ENCODE measurements at places on chromosomes 11 and 22.
A peak's percentile ranks its signal among the peaks of the same experiment; 100 is the strongest.

- no peak for DNase-seq
These were observed 1630.8 kb upstream of the TENM4 start for GRCh38 chr11:81071606-81072005.

GRCh38 chr11:134592391-134592990, 180.4 kb upstream of the B3GAT1 start:
- DNase-seq, result peak; percentile 52

GRCh38 chr11:70942593-70942992, 309.8 kb downstream of the SHANK2 start:
- no peak for DNase-seq

DNA sequence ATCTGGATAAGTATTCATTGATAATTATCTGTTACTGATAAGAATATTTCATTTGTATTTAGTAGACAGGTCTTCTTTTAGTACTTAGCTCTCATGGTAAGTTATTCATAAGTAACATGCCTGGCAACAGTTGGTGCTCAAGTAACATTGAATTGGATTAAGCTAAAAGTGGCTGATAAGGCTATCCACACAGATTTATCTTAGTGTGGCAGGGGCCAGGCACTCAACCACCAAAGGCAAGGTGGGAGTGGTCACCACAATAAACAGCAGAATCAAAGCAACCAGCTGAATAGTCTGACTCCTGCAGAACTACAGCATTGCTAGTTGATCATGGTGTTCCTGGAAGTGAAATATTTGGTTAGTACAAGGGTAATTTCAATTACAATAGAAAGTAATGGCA, 33.0 kb upstream of the NARS2 start:
- no peak for DNase-seq

GRCh38 chr11:93775289-93775688, 8.8 kb upstream of the MED17 start:
- DNase-seq, result no peak

- DNase-seq, result peak; percentile 73
These were observed 196.5 kb downstream of the FAM76B start for GRCh38 chr11:95593111-95593510.

GRCh38 chr22:28171115-28171514, 252.1 kb upstream of the PITPNB start:
- no peak for DNase-seq

DNA sequence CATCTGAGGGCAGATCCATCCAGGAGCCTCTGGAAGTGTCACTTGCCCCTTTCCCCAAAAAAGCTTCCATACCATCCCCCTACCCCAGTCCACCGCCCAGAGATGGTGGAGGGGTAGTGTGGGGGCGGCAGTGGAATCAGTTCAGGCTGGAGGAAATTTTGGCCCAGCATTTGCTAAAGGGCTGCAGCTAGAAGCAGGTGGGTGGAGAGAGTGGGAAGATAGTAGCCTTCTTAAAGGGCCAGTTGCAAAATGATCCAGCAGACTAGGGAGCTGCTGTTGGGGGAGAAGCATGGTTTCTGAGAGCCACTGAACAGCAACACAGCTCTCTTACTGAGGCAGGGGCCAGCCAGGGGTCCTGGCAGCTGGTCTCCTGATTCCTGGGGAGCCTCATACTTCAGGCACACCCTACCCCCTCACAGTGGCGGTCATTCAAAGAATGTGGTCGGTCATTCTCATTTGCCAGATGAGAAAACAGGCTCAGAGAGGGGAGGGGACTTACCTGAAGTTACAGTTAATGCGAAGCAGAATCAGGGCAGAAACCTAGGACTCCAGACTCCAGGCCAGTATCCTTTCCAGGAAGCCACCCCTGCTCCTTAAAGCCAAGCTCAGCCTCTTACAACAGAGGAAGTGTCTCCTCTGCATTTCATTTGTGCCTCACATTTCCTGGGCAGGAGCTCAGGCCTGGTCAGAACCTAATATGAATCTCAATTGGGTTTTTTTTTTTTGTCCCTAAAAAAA, 5.4 kb downstream of the SEC14L2 start:
- DNase-seq, result no peak

GRCh38 chr22:27063406-27063805, 406.0 kb downstream of the MIAT start:
- no peak for DNase-seq

GRCh38 chr11:117914991-117915618, 14.1 kb downstream of the TMPRSS13 start:
- no peak for DNase-seq

- DNase-seq, result no peak
These were observed 8.1 kb downstream of the SERHL2 start for GRCh38 chr22:42561856-42562255.

- DNase-seq, result no peak
These were observed 10.7 kb downstream of the MS4A15 start for GRCh38 chr11:60767388-60767811.

DNA sequence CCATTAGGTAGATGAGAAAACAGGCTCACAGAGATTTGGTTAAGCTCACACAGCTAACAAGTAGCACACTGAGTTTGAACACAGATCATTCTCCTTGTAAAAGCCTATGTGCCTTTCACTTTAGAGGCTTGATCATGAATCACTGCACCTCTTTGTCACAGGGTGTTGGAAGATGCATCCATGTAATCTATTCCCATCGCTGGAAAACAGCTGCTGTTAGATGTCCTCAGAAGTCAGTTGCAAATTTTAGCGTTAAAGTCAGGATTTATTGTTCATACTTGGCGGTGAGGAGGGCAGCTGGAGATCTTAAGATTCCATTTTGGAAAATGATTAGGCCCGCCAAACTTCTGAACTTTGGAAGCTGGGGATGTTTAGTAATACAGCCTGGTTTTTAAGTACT, 2.6 kb downstream of the CNTF start:
- DNase-seq, result no peak

DNA sequence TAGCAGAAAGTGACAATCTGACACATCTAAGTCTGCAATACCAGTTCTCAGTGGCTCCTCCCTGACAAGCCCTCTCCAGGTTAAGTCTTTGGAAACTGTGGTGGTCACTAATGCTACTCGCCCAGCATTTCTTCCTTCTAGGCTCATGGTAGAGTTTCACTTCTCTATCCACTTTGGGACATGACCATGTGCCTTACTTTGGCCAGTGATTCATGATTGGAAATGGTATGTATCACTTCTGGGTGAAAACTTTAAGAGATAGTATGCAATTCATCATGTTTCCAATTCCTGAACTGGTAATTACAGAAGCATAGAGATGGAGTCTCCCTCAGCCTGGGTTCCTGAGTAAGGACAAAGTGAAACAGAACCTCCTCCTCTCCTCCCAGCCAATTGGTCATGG, 151.5 kb upstream of the LMO1 start:
- no peak for DNase-seq

DNA sequence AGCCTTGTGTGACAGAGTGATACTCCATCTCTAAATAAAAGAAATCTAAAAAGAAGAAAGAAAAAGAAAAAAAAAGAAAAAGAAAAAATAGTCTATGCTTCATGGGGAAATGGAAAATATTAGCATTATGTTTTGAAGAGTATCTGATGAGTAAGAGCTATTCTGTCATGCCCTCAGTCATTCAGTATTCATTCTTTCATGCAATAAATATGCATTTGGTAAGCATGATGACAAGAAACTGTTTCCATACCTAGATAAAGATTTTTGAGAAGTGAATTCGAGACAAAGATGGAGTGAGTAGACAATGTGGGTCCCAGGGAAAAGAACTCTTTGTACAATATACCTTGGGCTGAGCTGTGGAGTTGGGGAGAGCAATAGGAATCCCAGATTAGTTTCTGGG, 6.2 kb upstream of the IFTAP start:
- DNase-seq, result no peak

GRCh38 chr11:126997641-126998040, 2.9 kb downstream of the KIRREL3 start:
- DNase-seq, result no peak

DNA sequence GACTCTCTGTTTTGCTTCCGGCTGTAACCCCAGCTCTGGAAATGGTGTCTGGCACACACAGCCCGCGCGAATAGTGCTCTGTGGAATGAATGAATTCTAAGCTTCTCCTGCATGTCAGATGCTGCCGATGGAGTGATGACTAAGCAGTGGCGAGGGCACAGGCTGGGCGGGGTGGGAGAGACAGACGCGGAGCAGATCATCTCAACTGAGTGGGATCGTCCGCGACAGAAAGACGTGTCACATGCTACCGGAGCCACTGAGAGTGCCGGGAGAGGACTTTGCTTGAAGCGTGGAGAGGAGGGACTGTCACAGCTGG, 334.5 kb downstream of the CTTN start:
- no peak for DNase-seq

DNA sequence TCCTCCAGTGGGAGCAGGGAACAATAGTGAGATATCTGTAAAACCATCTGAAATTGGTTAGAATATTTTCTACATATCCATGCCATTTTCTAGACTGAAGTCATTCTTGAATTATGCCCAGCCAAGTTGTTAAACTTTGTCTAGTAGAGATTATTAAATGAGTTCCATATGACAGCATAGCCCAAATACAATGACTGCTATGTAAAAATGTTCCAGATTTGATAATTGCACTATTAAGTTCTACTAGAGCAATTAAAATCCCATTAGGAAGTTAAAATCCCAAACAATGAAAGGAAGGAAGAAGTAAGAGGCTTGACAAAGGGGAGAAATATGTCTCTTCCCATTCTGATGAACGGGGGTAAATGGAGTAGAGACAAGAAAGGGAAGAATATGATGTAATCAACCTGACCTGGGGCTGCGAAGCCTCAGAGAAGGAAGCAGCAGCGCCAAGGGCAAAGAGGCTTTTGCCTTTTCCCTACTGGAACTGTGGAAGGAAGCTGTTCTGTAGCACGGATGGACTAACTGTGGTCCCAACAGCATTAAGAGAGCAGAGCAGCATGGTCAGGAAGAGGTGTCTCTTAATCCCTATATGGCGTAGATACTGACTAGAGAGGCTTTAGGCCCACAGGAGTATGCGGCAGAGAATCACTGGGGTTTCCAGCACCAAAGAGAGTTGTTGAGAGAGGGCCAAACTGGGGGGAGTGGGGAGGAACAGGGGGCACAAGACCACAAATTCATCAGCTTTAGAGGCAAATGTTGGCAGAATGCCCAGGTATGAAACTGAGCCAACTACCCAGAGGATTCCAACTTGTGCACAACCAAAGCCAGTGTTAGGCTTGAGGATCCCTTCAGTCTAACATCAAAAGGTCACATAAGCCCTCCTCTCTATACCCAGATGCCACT, 26.7 kb downstream of the RRP8 start:
- DNase-seq, result no peak

DNA sequence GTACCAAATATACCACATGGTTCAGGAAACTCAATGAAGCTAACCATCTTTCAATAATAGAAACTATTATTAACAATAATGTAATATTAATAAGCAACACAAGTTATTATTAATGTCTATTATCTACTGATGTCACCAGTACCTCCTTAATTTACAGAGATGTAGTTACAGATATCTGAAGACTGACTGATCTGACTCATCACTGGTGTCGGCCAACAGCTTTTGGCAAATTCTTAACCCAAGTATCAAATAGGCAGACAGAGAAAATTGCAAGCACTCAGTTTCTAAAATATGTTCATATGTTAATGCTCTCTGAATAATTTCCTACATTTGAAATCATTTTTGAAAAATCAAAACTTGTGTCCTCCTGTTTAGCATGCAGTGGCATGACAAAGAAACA, 100.4 kb upstream of the DDI1 start:
- DNase-seq, result no peak

GRCh38 chr11:128814856-128815705, 52.0 kb downstream of the KCNJ1 start:
- no peak for DNase-seq

- no peak for DNase-seq
These were observed 18.0 kb downstream of the FLI1 start for GRCh38 chr11:128711890-128712289.

DNA sequence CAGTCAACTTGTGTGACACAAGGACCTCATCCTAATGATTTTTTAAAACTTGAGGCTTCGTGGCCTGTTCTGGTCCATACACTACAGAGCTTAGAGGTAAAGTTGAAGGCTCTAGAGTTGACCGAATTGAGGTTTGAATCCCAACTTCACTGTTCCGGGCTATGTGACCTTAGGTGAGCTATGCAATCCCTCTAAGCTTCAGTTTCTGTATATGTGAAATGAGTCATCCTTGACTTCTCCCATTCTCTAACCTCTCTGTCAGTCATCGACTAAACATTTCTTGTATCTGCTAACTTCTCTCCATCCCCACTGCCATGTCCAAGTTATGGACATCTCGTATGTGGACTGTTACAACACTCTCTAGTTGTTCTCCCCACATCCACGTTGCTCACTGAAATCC, 178.2 kb upstream of the TMEM45B start:
- DNase-seq, result no peak

DNA sequence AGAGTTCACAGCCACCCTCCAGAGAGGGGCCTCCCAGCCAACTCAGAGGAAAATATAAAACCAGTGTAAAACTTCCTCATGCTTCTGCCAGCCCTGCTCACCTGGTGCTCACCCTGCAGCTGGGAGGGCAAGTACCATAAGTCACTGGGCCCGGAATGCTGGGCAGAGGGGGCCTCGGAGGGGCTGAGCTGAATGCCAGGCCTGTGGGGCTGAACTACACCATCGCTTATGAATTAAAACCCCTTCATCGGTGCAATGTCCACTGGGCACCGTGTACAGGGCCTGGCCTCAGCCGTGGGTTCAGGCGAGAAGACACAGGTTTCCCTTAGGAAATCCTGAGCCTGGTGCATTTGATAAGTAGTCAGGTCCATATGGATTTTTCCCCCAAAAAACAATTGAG, 828.6 kb downstream of the TBC1D22A start:
- no peak for DNase-seq

DNA sequence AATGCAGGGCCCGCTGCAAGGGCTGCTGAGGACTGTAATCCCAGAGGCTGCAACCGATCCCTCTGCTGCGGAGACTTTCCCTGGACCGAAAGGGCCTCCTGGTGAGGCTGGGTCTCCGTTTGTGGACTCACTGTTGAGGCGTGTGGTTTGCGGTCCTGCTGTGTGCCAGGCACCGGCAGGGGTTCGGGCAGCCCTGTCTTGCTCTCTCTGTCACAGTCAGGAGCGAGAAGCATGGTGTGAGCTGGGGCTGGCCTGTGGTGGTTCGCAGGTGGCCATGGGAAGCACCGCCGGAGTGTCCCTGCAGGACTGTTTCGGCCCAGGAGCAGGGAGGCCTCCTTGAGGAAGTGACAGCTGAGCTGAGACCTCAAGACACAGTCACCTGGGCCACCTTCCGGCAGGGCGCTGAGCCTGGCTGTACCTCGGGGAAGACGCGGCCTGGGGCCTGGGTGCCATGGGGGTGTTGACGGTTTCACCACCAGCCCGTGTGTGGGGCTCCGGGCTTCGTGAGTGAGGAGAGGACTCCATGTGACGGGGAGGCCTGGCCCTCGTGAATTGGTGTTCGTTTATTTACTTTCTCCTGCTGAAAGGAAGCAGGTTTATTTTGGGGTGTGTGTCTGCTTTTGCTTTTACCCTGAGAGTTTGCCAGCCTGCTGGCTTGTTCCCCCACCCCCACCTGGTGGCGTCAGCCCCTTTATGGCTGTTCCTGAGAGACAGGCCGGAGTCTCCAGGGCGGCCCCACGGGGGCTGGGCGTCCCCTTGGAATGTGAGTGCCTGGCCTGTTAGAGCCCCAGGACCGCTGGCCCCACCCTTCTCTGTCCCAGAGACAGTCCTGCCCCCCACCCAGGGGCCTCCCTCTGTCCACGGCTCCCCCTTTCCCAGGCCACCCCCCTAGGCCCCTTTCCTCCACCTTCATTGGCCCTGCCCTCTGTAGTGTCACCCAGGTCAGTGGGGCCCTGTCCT, 122.5 kb downstream of the KCNQ1OT1 start:
- DNase-seq, result no peak

GRCh38 chr11:46176421-46176820, 55.2 kb upstream of the PHF21A start:
- peak; percentile 74 for DNase-seq

GRCh38 chr11:61009392-61010275, 38.2 kb downstream of the CD6 start:
- no peak for DNase-seq

GRCh38 chr11:59141673-59142460, 789 bp upstream of the FAM111A start:
- no peak for DNase-seq
